ENCODE measurements at places on chromosomes 11 and 22.

DNA sequence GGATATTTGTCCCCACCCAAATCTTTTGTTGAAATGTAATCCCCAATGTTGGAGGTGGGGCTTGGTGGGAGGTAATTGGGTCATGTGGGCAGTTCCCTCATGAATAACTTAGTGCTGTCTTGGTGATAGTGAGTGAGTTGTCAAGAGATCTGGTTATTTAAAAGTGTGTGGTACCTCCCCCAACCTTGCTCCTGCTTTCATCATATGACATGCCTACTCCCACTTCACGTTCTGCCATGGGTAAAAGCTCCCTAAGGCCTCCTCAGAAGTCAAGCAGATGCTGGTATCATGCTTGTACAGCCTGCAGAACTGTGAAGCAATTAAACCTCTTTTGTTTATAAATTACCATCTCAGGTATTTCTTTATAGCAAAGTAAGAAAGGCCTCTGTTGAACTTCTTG, 30.6 kb downstream of the AAMDC start:
- DNase-seq = no peak

DNA sequence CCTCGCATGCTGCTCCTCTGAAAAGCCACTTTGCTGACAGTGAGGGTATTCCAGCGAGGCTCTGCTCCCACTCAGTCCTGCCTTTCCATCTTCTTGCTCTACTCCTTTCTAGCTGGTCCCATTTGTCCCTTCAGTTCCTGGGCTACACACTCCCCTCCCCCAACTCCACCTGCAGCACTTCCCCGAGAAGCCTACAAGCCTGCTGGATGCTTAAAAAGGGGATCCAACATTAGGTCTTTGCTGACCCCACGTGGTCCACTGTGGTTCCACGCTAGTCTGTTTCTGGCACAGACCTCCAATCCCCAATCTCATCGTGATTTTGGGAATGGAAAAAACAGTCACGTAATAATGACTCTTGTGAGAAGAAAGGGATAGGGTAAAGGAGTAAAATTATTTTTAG, 121.6 kb upstream of the SNX19 start:
- DNase-seq = no peak

DNA sequence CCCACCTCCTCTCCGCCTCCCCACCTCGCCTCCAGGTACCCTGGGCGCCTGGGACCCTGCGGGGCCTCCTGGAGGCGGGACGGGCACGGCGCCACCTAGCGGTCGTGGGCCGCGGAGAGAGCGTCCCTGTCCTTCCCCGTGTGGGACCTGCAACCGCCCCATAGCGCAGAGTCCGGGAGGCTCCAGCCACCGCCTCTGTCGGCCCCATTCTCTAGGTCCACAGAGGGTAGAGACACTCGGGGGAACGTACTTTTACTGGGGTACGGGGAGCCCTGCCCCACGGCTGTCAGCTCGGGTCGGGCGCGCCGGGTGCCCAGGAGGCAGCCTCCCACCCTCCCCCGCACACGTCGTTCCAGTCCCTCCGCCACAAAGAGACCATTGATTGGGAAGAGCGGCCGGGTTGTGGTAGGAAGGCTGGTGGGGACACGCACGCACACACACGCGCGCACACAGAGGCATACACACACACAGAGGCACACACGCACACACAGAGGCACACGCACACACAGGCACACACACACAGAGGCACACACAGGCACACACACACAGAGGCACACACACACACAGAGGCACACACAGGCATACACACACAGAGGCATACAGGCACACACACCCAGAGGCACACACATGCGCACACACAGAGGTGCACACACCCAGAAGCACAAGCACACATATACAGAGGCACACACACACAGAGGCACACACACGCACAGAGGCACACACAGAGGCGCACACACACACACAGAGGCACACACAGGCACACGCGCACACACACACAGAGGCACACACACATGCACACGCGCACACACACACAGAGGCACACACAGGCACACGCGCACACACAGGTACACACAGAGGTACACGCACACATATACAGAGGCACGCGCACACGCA, 12.6 kb upstream of the NECTIN1 start:
- no peak for DNase-seq

DNA sequence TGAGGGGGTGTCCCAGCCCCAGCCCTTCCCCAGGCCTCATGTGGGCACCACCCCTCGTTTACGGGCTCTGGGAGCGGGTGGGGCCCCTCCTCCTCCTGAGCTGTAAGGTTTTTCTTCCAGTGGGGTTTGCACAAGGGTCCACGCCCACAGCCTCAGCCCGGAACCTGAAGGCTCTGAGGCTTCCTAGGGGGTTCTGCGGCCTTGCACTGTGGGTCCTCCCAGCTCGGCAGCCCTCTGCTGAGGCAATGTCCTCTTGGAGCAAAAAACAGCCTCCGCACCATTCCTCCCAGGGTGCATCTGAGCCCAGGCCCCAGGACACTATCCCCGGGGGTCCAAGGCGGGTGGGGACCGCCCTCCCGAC, 14.1 kb downstream of the H19 start:
- no peak for DNase-seq

DNA sequence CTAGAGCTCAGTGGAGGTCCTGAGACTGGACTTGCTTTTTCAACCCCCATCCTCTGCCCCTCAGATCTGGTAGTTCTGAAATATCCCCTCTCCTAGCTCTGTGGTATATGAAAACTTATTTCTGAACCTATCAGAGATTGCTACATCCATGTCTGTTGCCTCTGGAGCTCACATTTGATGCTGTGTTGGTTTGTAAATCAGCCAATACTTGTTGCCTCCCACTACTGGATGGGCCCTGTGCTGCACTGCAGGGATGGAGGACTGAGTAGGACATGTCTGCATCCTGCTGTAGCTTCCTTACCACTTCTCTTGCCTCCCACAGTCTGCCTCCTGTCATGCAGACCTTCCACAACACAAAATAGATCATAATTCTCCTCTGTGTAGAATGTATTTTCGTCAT, 5.2 kb downstream of the OLFML1 start:
- DNase-seq = no peak

DNA sequence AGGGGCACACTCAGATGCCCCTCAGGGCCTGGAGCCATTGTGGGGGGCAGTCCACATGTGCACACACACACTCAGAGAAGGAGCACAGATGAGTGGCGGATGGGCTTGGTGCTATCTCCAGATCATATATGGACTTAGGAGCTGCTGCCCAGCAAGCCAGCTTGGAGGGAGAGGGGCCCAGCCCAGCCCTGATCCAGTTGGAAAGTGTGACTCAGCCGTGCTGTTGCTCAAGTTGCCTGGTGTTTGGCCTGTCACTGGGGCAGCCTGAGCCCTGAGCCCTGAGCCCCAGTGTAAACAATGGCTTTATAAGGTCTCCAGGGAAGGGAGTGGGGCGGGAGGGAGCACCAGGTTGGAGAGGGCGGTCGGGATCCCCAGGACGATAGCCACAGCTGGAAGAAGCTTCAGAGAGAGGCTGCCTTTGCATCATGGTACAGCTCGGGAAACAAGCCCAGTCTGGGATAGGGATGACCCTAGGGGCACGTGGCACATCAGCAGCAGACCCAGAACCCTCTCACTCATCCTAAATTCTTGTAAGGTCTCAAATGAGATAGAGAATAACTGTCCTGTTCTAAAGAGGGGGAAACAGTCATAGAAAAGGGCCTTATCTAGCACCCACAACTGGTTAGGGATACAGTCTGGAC, 4.8 kb downstream of the SELENOM start:
- DNase-seq = no peak

- DNase-seq = no peak
Measured at GRCh38 chr11:1889941-1890855, 1.5 kb downstream of the PRR33 start.

DNA sequence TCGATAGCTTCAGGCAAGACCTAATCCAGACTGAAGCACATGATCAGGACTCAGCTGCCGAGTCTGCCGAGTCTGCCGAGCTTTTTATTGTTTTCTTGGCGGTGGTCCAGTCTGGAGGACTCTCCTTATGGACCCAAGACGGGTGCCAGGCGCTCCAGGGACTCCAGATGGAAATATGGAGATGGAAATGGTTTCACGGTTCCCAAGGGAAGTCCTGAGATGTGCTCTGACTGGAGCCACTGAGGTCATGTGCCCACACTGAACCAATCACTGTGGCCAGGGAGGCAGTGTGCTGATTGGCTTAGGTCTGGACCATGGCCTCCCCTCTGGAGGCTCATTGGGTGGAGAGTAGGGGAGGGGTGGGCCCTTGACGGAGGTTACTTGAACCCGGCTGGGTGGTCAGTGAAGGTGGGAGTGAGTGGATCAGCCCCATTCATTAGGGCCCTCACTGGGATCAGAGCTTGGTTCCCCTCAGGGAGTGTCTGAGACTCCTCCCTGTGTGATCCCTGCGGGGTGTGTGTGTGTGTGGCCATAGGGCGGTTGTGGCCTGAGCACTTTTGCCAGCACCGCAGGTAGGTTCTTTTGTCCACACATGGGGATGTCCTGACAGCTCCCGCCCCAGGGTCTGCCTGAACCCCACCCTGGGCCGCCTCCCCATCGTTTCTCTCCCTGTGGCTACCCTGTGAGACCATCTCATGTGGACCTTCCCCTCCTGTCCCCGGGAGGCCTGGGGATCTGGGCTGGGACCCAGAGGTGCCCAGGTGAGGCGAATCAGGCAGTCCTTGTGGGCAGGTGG, 14.0 kb downstream of the RPS6KA4 start:
- DNase-seq = no peak

DNA sequence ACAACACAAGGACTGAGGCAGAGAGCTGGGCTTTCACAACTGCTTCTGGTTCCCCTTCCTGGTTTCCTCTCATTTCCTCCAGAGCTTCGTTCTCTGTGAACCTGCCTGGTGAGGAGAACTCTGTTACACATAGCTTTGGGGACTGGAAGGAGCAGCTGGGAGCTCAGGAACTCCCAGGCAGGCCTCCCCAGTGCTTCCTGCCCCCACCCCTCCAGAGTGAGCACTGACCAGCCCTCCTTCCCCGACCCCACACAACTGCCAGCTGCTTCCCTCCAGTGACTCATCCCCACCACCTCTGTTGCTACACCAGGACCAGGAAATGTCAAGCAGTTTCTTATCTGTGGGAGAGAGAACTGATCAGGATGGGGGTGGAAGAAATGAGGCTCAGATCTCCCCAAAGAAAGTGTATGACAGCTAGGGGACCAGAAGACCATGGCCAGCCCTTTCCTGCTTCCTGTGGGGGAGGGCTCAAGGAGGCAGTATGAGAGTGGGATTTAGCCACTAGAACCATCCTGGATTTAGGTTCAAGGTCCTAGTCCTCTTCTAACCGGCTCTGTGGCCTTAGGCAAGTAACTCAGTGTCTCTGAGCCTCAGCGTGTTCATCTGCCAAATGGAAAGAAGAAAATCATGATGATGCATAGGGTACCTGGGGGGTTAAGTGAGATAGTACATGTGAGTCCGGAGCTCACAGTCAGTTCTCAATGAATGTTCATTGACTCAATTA, 4.5 kb upstream of the TP53I11 start:
- no peak for DNase-seq

DNA sequence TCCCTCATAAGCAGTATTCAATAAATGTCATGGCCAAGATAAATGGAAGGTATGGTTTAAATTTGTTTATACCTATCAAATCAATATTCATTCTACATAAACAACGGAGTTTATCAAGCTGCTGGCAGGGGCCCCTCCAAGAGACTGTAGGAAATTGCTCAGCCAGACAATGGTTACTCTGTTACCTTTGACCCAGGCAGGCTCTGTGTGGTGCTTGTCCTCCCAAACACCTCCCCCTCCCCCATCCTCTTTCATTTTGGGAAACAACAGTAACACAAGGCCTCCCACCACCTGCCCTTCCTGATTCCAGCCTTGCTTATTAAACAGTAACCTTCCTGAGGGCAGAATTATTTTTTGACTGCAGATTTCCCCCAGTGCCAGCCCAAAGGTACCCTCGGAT, 10.5 kb upstream of the ZBTB16 start:
- no peak for DNase-seq

DNA sequence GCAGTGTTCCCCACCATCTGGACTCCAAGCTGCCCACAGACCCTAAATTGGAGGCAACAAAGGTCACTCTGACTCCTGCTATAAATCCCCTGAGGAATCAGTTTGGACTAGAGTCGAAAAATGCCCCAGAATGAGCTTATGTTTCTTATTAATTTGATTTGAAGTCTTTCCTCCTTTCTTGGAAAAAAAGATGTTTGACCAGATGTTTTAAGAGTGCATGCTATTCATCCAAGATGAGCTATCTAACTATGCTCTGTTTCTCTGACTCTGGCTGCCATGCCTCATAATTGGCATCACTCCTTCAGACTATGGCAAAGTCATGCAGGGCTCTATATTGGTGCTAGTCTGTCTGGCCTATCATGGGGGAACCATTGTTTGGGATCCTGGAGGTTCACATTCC, 174.0 kb downstream of the SPON1 start:
- DNase-seq = no peak

DNA sequence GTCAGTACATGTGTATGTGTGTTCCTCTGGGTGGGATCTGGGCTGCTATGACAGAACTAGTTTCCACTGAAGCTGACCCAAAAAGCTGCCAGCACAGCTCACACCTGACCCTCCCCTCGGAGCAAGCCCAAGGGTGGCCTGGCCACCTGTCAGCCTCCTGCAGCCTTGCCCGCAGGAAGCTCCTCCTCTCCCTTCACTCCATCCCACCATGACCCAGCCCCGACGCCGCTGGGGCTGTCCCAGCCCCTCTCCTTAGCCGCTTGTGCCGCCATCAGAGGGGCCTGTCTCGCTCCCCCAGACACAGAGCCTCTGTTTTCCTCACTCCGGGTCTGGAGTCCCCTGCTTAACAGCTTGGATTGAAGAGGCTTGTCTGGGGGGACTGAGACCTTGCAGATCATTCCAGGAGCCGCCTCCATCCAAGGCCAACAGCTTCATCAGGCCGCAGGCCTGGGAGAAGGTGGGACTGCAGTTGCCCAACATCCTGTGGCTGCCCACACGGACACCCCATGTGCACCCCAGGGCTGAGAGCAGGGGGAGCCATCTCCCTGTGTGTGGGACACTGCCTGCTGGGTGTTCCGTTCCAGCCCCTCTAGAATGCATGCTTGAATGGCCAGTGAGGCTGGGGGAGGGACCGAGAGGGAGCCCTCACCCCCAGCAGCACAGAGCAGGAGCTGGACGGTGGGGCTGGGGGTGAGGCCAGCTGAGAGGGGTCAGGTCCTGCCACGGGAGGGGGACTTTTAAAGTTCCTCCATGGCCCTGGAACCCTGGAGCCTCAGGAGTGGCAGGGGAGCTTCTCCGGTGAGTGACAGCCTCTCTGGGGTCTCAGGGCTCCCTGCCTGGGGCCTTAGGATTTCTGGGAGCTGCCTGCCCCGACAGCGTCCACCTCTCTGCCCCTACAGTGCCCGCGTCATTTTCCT, 696 bp downstream of the MRGPRF start:
- no peak for DNase-seq

- DNase-seq = no peak
Measured at GRCh38 chr11:95788921-95789505, 569 bp downstream of the FAM76B start.

- DNase-seq = no peak
Measured at GRCh38 chr11:45809456-45810395, 4.8 kb downstream of the SLC35C1 start.

DNA sequence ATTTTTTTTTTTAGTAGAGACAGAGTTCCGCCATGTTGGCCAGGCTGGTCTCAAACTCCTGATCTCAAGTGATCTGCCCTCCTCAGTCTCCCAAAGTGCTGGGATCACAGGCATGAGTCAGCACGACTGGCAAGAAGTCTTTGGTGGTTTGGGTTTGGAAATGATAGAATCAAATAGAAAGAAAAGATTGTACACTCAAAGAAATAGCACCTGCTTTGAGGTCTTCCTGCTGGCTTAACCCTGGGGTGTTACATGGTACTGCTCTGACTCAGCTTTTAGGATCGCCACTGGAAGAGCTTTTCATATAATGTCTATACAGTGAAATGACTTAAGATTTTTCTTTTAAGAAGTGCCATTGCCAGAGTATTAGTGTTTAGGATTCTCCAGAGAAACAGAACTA, 50.2 kb downstream of the JAM3 start:
- DNase-seq = no peak

Measured in SIG-M5 (cell line).